ENCODE measurements at places on chromosomes 7 and 10.
A peak's percentile ranks its signal among the peaks of the same experiment; 100 is the strongest.

- no peak for DNase-seq
Observed at GRCh38 chr7:157540020-157540419, 203.2 kb downstream of the DNAJB6 start.

- DNase-seq = no peak
Observed at GRCh38 chr7:133742709-133743538, 384.2 kb upstream of the LRGUK start.

DNA sequence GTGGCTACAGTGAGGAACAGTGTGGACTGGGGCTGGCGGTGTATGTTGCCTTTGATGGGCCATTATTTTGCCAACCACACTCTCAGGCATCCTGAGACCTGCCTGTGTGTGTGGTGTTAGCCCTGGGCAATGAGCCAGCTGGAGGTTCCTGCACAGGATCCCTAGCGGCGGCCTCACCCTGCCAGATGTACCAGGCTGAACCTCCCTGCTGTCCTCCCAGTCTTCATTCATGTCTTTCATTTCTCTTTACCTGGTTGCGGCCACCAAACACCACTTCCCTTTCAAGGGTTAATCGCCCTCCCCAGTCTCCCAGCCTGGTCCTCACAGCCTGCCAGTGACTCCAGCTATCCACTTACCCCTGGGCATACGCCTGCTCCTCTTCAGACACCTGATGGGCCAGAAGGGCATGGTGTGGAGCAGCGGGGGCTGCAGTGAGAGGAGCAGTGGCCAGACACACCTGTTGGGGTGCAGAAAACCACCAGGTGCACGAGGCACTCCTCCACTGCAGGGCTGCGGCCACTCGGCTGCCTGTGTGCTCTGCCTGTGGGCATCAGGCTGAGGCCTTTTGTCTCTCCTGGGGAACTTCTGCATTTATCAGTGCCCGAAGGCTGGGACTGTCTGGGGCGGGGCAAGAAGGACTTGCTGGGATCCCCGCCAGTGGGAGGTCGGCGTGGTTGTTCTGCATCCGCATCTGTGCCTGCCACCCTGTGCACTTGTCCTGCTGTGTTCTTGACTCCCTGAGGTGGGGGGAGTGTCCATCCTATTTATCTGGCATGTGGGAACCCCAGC lies 111.6 kb downstream of the ARHGAP22 start:
- DNase-seq = no peak

- peak; percentile 35 for DNase-seq
Observed at GRCh38 chr7:107180378-107180777, 11.6 kb downstream of the HBP1 start.

DNA sequence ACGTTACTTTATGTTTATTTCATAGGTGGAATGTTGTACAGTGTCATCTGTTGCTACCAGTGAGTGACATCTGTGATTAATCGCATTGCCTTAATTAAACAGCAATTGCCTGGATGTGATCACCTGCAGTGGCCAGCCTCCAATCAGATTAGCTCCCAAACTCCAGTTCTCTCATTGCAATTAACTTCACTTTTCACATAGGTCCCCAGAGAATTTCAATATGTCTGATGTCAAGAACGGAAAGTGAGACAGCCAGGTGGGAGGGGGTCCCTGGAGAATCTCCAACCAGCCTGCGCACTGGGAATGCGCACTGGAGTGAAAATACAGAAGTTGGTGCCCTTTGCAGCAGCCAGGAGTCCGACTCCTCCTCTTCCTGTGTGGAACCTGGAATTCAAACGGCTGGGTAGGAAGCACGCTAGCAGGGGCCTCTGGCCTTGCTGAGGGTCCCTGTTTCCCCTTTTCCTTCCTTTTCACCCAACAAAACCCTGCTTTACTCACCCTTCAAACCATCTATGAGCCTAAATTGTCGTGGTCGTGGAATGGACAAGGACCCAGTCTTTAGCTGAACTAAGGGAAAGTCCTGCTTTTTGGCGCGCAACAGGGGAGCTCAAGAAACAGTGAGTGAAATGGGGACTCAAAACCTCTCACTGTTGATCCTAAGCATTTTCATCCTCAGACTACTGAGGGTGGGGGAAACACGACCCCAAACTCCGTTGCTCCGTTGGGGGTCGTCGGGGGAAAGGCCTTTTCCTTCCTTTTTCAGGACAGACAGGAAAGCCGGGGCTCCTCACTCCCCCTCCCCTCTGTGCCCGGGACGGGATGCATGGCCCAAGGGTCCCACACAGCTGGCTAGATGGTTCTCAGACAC lies 1355.5 kb upstream of the LRRTM3 start:
- DNase-seq = no peak

DNA sequence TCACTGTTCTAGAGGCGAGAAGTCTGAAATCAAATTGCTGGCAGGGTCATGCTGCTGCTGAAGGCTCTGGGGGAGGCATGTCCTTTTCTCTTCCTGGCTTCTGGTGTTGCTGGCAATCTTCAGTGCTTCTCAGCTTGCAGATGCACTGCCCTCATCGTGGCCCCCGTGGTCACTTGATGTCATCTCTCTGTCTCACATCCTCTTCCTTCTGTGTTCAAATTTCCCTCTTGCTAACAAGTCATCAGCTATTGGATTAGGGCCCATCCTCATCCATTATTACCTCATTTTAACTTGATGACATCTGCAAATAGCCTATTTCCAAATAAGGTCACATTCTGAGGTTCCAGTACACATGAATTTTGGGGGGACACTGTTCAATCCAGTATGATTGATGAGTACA lies 36.6 kb upstream of the SRGN start:
- no peak for DNase-seq

GRCh38 chr7:8710124-8710523 lies 276.7 kb downstream of the NXPH1 start:
- DNase-seq = no peak

DNA sequence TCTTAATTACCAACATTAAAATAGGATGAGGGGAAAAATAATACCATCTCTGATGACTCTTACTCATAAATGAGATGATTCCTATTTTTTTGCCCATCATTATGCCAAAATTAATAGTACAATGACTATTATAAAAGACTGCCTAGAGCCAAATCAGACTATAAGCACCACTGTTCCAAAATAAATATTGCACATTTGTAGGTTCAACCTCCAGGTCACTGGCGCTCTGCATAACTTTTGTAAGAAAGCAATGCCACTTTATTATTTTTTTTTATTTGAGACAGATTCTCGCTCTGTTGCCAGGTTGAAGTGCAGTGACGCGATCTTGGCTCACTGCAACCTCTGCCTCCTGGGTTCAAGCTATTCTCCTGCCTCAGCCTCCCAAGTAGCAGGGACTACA lies 142.5 kb upstream of the SP8 start:
- DNase-seq = no peak

DNA sequence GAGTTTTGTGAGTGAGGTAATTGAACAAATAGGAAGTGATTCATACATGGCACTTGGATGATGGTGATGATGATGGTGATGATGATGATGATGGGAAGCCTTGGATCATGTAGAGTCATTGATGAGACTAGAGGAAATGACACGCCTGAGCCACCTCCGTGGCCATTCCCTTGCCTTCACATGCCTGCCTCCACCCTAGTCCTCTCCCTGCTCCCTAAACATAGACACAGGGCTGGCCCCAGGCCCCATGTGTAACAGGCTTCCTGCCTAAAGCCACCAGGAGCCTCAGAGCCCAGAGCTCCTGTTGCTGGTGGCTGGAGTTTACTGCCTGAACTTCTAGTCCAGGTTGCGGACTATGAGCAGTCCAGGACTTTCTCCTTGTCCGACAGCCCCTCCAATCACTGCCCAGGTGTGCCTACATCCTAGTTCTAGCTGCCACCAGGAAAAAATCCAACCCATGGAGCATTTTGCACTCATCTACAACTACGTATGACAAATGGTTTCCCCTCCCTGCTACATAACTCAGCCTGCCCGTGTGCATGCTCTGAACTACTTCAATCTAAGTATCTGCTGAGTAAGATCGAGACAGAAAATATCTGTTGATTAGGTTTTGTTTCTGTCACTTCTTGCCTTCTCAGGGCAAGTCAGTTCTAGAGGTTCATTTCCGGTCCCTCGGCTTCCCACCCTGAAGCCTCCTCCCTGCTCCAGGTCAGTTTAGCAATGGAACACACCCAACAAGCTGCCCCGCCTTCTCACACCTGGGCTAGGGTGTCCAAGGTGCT lies 35.5 kb upstream of the KDM7A start:
- DNase-seq = no peak

- no peak for DNase-seq
Observed at GRCh38 chr7:69966766-69967591, 368.7 kb downstream of the AUTS2 start.

DNA sequence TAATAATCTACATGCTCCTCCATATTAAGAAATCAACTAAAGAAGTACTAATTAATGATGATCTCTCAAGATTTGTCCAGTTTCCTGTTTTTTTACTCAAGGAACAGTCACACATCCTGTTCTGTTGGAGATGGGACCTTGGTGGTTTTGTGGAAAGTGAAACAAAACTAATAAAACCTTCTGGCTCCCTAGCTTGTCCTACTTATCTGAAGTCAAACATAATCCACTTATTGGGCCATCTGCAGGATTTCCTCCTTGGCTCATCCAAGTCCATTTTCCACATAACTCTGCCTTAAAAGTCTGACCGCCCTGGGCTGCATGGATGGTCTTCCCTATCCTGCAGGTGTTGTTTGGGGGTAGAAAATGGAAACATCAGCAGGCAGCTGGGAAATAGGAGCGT lies 39.4 kb upstream of the TARP start:
- DNase-seq = no peak

DNA sequence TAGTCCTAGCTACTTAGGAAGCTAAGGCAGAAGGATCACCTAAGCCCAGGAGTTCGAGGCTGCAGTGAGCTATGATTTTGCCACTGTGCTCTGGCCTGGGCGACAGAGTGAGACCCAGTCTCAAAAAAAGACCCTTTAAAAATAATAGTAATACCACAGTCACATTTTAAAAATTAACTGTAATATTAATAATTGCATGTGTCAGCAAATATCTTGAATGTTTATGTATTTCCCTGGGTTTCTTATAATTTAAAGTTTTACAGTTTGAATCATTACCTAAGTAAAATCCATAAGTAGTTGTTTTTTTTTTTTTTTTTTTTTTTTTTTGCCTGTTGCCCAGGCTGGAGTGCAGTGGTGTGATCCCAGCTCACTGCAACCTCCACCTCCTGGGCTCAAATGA lies 69.2 kb downstream of the LYZL2 start:
- DNase-seq = no peak

DNA sequence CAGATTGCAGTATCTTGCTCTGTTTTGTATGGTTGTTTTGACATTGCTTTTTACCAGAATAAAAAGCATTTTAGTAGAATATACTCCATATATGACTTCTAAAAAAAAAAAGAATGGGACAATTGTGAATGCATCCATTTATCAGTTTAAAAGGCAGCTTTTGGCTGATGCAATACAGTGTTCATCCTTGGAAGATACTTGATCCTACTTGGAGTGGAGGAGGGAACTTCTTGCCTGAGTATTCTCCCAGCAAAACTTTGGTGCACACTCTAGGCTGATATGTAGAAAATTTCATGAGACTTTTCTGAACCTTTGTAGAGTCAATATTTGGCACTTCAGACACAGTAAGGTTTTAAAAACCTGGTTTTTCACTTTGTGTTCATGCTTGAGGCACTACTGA lies 40.2 kb downstream of the WDR11 start:
- no peak for DNase-seq

Measured in stimulated activated CD8-positive, alpha-beta memory T cell treated with anti-CD3 and anti-CD28 coated beads, Interleukin-7, amount 100 ng/mL, for 24 hours (primary cell).